ENCODE measurements at places on chromosomes 2 and 18. TPM values are rescaled to one million over a fixed set of nuclear protein-coding genes. Genes with fewer than 3 reads are reported as not detected.

GRCh38 chr18:44599412-44599811 lies 81.3 kb upstream of the SETBP1 start:
- DNase-seq = no peak

DNA sequence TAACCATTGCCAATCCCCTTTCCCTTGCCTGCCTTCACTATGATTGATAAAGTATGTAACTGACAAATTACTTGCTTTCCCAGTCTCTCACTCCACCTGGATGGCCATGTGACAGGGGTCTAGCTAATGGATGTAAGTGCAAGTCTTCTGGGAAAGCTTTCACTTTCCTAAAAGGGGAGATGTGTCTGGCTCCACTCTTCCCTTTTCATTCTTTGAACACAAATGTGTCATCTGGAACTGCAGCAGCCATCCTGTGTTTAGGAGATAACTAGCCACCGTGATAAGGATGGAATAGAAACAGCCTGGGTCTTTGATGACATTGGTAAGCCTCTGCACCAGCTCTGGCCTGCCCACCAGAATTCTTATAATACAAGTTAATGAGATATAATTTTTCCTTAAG lies 38.2 kb downstream of the SNRPD1 start:
- DNase-seq = no peak

GRCh38 chr2:12770300-12770968 lies 53.7 kb downstream of the TRIB2 start:
- no peak for DNase-seq

Gene CLEC4F
- not detected for polyA plus RNA-seq

Gene TUBB8B
- not detected for polyA plus RNA-seq
